ENCODE measurements at places on chromosomes 12 and 14.
A peak's percentile ranks its signal among the peaks of the same experiment; 100 is the strongest.

DNA sequence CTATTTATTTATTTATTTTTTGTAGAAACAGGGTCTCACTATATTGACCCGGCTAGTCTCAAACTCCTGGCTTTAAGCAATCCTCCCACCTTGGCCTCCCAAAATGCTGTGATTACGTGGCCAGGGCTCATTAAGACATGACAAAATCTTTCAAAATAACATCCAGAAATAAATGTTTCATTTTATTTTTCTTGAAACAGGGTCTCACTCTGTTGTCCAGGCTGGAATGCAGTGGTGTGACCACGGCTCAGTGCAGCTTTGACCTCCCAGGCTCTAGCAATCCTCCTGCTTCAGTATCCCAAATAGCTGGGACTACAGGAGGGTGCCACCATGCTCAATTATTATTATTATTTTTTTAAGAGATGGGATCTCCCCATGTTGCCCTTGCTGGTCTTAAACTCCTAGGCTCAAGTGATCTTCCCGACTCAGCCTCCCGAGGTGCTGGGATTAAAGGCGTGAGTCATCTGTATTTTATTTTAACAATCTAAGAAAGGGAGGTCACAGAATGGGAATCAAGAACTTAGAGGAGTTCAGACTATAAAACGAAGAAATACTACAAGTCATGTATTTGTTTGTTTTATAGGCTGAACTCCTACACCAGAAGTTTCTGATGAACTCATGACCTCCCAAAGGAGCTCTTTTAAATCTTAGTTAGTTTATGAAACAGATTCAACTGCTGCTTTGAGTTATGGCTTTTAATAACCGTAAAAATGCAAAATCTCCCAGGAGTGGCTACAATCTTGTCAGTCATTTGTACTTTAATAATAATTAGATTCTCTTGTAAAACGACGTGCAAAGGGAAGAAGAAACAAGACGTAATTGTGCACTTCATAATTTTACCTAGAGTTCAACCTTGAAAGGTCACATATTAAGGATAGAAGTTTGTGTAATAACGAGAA lies 2.1 kb upstream of the TMEM263 start:
- peak; percentile 10 for DNase-seq

- no peak for DNase-seq
Observed at GRCh38 chr12:87140262-87140661, 884.1 kb upstream of the MGAT4C start.

DNA sequence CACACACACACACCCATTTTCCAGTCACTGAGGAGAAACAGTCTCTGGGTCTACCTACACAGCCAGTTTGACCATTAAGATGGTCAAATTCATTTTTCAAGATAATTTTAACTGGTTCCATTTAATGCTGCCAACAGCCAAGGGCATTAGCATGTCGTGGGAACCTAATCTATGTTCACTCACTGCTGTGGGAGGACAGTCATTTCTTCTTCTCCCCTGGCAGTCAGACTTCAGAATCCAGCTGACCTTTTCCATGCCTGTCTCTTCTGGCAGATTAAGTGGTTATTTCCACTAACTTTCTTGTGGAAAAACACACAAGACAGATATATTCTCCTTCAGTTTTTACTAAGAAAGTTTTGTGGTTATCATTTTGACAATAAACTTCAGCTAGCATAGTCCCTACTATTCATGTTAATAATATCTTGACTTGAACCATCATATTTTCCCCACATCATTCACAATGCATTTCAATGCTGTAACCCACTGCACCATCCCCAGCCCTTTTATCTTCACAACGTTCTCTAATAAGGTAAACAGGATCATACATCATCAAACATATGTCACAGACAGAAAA lies 82.2 kb downstream of the DAD1 start:
- DNase-seq: no peak

- DNase-seq: no peak
Observed at GRCh38 chr12:54337854-54338650, 13.1 kb downstream of the COPZ1 start.

DNA sequence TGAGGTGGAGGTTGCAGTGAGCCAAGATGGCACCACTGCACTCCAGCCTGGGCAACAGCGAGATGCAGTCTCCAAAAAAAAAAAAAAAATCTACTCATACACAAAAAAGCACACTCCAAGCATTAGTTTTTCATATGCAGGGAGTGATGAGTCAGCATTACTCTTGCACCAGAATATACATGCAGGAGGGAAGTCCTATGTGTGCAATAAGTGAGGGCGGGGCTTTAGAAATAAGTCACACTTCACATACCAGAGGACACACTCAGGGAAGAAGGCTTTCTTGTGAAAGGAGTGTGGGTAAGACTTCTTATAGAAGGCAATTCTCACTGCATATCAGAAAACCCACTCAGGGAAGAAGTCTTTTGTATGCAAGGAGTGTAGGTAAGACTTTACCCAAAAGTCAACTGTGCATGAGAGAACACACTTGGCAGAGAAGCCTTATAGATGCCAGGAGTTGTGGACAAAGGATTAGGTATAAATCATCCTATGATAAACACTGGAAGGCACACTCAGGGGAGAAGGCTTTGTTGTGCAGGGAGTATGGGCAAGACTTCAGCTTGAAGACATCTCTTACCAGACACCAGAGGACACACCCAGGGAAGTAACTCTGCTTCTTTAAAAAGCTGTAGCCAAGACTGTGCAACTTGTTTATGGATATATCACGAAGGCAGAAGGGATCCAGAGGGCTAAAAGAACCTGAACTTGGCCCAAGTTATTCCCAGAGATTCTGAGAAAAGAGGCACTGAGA lies 50.5 kb downstream of the ATF7 start:
- DNase-seq: peak; percentile 58
